Tibial nerve (tissue), 4 donors: ENCODE measurements at places on chromosomes 13 and 19. TPM values are rescaled to one million over a fixed set of nuclear protein-coding genes. Genes with fewer than 3 reads are reported as not detected.

- DNase-seq: no peak
- peaks cover 9% of the 10 kb centered on the region for H3K4me1 ChIP-seq
- no peak overlapping the region for H3K27ac ChIP-seq
- H3K36me3 ChIP-seq: no peaks in the 10 kb centered on the region
- H3K27me3 ChIP-seq: no peaks in the 10 kb centered on the region
Measured at GRCh38 chr19:29216021-29216420, 3.1 kb upstream of the UQCRFS1 start.

GRCh38 chr13:80145171-80145690 is 195.7 kb downstream of the SPRY2 start:
- H3K27ac ChIP-seq: no peak overlapping the region
- no peak for DNase-seq
- no peaks in the 10 kb centered on the region for H3K36me3 ChIP-seq
- peaks cover 16% of the 10 kb centered on the region for H3K4me1 ChIP-seq
- no peaks in the 10 kb centered on the region for H3K27me3 ChIP-seq

DNA sequence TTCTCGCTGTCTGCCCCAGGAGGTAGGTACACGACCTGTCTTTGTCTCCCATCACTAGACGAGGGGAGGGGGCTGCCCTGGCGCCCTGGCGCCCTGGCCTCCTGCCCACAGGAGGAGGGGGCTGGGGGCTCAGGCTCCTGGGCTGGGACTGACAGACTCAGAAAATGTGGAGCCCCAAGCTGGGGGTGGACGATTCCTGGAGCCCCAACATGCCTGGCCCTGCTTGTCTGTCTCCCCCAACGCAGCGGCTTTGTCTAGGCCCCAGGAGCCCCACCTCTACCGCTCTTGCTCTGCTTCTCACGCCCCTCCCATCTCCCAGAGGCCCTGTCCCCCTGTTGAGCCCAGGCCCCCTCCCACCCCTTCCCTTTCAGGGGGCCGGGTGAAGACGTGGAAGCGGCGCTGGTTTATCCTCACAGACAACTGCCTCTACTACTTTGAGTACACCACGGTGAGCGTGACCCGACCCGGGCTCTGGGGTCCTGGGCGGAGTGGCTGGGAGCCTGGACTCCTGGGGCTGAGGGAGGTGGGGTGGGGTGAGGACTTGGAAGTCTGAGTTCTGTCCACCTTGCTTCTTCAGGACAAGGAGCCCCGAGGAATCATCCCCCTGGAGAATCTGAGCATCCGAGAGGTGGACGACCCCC is 8.6 kb downstream of the CYTH2 start:
- peaks cover 8% of the 10 kb centered on the region for H3K4me1 ChIP-seq
- DNase-seq: no peak
- H3K36me3 ChIP-seq: peaks cover 20% of the 10 kb centered on the region
- H3K27me3 ChIP-seq: no peaks in the 10 kb centered on the region
- H3K27ac ChIP-seq: no peak overlapping the region
- H3K4me3 ChIP-seq: no peak overlapping the region

DNA sequence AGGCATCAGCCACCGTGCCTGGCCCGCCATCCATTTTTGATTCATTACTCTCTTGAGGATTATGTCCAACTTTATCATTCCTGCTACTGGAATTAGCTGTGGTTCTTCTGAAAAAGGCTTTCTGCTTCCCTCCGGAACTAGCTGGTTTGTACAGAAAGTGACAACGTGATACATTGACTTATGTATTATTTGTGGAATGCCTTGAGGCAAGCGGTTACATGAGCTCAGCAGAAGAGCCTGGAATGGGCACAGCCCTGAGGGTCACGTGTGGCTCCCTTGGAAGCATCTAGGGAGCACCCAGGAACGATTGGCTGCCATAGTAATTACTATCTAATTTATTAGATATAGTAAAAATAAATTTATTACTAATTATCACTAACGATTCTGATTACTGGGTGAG is 14.4 kb upstream of the RETN start:
- H3K4me1 ChIP-seq: no peaks in the 10 kb centered on the region
- no peaks in the 10 kb centered on the region for H3K36me3 ChIP-seq
- no peak for DNase-seq
- H3K27ac ChIP-seq: no peak overlapping the region
- no peak overlapping the region for H3K4me3 ChIP-seq
- H3K27me3 ChIP-seq: peaks cover 21% of the 10 kb centered on the region

- no peaks in the 10 kb centered on the region for H3K36me3 ChIP-seq
- no peak for DNase-seq
- no peak overlapping the region for H3K27ac ChIP-seq
- H3K4me1 ChIP-seq: peaks cover 16% of the 10 kb centered on the region
Measured at GRCh38 chr19:55146078-55146704, 2.8 kb downstream of the TNNT1 start.

DNA sequence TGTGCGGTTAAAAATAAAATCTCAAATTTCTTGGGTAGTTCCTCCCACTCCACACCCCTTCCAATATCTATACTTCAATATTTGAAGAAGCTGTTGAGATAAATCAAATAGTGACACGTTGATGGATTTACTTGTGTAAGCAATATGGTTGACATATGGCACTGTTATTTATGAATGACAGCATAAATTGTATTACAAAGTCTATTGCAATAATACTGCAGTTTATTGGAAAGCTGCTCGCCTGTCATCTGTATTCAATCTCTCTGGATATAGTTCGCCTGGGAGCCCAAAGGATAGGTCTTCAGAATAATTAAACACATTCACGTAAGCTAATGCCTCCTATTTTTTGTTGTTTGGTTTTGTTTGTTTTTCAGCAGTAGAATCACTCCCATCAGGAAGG is 5.0 kb upstream of the ZIC5 start:
- H3K4me3 ChIP-seq: no peak overlapping the region
- peaks cover 95% of the 10 kb centered on the region for H3K27me3 ChIP-seq
- no peak for DNase-seq
- H3K27ac ChIP-seq: no peak overlapping the region
- no peaks in the 10 kb centered on the region for H3K36me3 ChIP-seq
- H3K4me1 ChIP-seq: no peaks in the 10 kb centered on the region

DNA sequence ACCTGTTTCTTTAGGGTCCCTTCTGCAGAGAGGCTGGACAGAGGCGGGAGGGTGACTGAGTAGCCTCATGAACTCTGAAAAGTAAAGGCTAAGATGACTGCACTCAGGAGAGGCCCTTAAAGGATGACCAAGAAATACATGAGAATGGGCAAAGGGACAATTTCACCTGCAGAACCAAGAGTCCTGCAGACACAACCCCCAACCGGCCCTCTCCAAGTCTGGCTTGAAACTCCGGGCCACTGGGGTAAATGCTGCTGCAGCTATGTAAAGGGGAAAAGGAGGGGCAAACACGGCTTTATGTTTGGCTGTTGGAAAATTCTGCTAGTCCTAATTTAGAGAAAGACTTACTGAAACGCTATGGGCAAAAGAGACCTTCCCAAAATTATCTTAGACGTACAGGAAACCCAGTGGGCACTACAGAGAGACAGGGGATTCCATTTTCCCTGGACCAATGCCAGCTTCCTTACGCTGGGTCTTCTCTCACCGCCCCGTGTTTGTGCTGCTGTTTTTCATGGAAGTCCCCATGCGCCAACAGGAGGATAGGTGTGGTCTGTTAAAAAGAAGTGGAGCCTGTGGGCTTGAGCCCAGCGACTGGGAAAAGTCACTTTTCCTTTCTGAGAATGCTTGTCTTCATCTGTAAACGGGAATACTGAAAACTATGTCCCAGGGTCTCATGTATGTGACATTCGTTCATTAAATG is 10.6 kb downstream of the COL4A2 start:
- H3K4me3 ChIP-seq: no peak overlapping the region
- H3K27me3 ChIP-seq: no peaks in the 10 kb centered on the region
- no peaks in the 10 kb centered on the region for H3K36me3 ChIP-seq
- peaks cover 24% of the 10 kb centered on the region for H3K4me1 ChIP-seq
- no peak overlapping the region for H3K27ac ChIP-seq

LILRB3 gene
- total RNA-seq: 98.1 TPM

PINLYP gene
- total RNA-seq: 7.5 TPM

KIR3DL2 gene
- not detected for total RNA-seq

GALP gene
- not detected for total RNA-seq
